ENCODE measurements at places on chromosomes 7 and 10.

DNA sequence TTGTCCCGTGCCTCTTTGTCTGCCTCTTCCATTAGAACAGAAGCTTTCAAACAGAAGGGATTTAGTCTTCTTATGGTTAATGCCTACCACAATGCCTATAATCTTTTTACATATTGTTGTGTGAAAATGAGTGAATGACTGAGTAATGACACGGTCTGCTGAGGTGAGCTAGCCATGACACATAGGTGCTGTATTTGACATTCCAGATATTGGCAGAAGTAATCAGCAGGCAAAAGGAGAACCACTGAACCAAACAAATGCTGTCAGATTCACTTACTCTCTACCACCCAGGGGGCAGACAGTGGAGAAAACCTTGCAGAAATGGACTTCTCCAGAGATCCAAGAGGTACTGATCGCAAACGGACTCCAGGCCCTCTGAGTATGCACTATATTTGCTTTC, 377.2 kb upstream of the VWC2 start:
- DNase-seq: no peak

- no peak for DNase-seq
Observed at GRCh38 chr7:54831046-54831643, 72.1 kb upstream of the SEC61G start.

- no peak for DNase-seq
Observed at GRCh38 chr10:131825960-131826650, 74.7 kb upstream of the PPP2R2D start.

- DNase-seq: no peak
Observed at GRCh38 chr10:18664841-18665478, 5.7 kb downstream of the ARL5B start.

- DNase-seq: no peak
Observed at GRCh38 chr7:5638994-5639393, 142.5 kb downstream of the RNF216 start.

GRCh38 chr7:99594948-99595745, 2.9 kb upstream of the TMEM225B start:
- DNase-seq: no peak

Data from T-helper 1 cell (primary cell).